ENCODE measurements at places on chromosomes 7 and 10.

GRCh38 chr7:52053525-52053924 lies 736.9 kb upstream of the COBL start:
- no peak for DNase-seq

GRCh38 chr7:101912716-101913110 lies 95.3 kb downstream of the CUX1 start:
- no peak for DNase-seq

DNA sequence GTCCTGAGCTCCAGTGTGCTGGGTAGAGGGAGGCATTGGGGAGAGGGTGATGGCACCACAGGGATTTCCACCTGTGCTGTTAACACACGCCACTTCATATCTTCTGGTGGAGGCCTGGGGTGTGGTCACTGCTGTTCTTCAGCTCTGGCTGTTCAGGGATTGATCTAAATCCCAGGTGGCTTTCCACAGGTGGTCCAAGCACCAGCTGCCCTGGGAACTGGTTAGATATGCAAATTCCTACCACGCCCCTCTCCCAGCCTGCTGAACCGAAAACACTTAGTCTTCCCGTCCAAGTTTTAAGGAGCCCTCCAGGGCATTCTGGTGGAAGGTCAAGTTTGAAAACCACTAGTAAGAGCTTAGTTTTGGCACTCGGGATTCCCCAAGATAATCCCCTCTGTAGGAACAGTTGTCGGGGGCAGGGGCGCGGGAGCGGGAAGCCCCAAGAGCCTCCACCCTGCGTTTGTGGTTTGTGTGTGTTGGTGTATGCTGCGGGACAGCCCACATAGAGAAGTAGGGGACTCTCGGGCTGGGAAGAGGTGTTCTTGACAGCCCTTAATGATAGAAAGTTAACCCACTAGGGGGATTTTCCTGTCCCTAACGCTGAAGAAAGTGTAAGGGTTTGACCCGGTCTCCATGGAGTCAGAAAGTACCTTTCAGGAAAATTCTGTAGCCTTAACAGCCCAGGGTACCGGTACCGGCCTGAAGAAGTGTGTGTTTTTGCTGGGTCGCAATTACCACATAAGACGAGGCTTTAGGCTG lies 5.1 kb downstream of the DEPP1 start:
- DNase-seq = no peak

DNA sequence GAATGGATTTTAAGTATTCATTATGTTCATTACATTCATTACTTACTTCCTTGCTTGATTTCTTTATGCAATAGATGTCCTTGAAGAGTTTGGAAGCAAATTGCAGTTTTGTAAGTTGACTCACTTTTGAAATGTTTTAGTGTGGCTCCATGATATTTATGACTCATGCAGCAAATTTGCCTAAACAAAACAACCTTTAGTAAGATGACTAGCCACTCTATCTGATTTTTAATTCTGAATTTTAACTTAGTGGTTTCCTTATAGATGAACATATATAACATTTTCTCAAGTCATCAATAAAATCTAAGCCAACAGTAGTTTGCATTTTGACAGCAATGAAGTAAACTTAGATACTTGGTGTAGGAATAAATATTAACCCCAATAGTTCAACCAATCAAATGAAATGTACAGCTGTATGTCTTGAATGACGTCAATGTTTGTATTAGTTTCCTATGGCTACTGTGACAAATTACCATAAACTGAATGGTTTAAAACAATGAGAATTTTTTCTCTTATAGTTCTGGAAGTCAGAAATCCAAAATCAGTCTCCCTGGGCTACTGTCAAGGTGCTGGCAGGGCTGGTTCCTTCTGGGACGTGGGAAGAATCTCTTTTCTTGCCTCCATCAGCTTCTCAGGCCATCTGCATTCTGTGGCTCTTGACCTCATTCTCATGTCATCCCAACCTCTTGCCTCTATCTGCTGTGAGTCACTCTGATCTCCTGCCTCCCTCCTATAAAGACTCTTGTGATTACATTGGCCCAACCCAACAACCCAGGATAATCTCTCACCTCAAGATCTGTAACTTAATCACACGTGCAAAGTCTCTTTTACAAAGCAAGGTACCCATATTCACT lies 73.4 kb downstream of the AHR start:
- DNase-seq = no peak

- no peak for DNase-seq
Observed at GRCh38 chr10:24201503-24202180, 7.3 kb upstream of the KIAA1217 start.

DNA sequence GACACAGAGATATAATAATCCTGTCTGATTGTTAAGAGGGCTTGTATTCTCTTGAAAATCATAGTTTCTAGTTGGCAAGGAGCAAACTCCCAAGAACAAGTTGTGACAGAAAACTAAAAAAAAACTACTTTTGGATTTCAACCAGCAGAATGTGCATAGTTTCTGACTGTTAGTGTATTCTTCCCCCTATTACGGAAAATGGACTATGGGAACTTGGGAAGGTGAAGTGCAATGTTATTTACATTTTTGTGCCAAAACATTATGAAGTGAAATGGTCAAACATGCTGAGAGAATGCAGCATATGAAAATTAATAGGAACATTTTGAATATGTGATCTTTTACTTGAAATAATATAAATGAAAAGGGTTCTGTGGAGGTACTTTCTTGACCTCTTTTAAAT lies 660.8 kb downstream of the SUGCT start:
- no peak for DNase-seq

- DNase-seq = no peak
Observed at GRCh38 chr10:132493246-132493755, 44.3 kb upstream of the INPP5A start.

DNA sequence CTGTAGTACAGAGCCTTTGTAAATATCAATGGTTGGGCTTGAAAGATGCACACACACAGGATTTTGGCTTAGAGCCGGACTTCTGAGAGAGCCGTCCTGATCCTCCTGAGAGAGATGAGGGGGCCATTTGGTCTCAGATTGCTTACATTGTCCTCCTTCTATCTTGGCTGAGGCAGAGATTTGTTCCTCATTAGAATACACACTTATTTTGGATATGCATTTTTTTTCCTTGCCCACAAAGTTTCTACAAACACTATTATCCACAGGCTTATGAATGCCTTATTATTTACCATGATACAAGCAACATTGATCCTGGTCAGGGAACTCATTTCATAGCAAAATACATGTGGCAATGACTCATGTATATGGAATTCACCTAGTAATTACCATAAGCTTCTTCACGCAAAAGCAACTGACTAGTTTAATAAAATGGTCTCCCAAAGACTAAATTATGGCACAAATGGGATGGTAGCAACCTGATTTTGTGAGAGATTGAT lies 175.3 kb downstream of the MDFIC start:
- DNase-seq = no peak

DNA sequence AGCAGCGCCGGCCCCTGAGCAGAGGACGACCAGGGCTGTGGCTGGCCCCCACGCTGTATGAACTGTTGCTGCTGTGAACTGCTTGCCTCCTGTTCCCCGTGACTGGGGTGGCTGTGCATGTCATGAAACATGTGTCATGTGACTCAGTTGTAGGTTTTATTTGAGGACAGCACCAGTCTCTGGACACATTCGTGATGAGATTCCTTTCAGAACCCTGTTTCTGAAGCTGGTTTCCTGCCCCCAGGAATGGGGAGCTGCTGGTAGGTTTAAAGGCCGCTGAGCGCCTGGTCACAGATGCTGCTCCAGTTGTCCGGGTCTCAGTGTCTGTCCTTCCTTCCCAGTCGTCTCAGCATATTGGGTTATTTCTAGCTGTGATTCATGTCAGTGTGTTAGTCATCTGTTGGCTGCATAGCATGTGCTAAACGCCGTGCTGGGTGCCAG lies 79.1 kb upstream of the PPIF start:
- DNase-seq = no peak

GRCh38 chr10:86203162-86203905 lies 163.3 kb downstream of the GRID1 start:
- no peak for DNase-seq

DNA sequence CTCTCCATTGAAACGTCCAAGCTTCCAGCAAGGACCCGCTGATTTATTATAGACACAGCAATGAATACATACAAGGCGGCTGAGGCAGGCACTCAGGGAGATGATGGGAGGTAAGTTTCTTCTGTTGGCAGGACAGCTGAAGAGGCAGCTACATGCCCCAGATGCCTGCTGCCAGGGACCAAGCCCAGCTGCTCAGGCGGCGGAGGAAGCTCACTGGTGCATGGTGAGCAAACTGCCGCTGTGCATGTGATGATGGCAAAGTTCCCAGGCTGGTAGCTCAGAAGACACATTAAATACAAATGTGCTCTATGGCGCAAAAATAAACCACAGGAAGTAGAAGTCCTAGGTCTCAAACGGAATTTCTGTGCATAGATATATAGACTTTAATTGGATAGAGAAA lies 2.3 kb downstream of the DNTT start:
- DNase-seq = no peak

DNA sequence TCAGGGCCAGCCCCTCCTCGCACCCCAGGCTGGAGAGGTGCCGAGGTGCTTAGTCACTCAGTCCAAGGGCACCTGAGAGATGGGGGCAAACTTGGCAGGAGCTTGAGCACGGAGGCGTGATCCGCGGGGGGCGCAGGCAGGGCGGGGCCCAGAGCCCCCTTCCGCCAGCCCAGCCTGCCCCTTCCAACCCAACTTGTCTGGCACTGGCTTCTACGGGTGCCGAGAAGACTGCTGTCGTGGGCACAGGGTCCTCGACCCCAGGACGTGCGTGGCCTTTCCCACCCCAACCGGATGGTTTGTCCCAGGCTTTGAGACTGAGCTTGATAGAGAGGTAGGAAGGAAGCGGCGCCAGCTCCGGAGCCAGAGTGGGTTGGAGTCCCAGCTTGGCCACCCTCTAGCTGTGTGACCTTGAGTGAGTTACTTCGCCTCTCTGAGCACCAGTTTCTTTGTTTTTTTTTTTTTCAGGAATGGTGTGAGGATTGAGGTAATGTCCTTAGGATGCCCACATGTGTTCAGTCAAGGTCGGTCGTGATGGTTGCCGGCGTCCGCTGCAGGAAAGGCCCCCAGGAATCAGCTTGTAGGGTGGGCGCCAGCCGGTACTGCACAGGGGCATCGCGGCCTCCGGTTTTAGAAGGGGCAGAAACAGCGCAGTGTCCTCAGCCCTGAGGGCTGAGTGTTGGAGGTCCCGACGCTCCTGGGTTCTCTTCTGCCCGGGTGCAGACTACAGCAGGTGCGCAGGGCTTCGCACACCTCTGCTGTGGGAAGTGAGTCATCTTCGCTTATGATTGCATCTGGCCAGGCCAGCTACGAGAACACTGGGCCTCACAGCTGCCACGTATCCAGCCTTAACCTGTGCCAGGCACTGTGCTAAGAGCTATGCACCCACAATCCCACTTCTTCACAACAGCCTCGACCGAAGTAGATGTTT lies 28.6 kb upstream of the VAX1 start:
- DNase-seq = no peak

DNA sequence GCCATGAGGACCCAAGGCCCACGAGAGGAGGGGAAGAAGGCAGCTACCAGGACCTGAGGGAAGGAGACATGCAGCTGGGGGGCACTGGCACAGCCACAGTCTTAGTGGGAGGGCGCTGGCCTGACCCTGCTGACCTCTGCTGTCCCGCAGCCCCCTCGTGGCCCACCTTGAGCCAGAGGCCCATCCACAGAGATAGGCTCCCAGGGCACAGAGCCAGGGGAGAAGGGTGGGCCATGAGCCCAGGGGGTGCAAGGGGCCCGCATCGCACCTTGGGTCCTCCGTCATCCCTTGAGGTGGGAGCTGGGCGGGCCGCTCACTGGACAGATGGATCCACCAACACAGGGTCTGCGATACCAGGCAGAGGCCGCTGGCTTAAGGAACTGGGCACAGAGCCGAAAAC lies 387.7 kb upstream of the PFKP start:
- no peak for DNase-seq

DNA sequence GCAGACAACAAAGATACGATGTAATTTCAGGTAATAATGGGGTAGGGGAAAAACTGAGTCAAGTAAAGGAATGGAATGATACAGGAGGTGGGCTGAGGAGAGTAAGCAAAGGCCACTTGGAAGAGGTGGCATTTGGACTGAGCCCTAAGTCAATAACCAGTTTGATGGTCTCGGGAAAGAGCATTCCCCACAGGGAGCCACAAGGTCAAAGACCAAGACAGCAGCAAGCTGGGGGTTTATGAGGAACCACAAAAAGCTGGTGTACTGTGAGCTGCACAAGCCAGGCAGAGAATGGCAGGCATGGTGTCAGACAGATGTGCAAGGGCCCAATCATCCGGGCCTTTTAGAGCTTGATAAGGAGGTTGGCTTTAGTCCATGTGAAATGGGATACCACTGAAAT lies 98.7 kb downstream of the NOC3L start:
- DNase-seq = no peak

DNA sequence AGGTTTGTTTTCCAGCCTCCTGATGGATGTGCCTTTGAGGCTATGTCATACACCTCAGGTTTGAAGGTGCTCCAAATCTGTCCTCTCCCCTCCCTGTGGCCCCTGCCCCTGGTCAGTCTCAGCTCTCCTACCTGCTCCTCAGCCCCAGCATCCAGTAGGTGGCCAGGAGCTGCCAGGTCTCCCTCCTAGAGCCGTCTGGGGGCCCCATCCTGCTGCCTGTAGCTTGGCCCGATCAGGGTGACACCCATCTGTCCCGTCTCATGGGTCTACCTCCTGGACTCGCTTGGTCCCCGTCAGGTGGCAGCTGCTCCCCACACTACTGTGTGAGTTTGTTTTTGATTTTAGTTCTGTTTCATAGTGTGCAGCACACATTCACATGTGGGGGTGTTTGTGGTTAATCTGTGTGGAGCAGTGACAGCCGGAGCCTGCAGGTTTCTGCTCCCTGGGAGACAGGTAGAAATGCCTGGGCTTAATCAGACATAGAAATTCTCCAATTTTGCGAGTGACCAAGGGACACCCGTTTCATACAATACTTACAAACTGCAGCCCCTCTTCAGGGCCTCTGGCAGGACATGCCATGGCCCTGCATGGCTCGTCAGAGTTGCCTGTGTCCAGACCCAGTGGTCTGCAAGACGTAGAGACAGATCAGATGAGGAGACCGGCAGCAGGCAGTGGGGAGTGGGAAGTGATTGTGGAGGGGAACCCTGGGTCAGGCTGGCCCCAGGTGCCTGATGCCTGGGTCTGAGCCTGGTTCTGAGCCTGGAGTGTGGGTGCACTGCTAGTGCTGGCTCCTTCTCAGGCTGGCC lies 17.1 kb downstream of the ADCY1 start:
- no peak for DNase-seq

GRCh38 chr10:77600640-77601039 lies 37.0 kb downstream of the KCNMA1 start:
- no peak for DNase-seq

- no peak for DNase-seq
Observed at GRCh38 chr10:71719464-71720201, at the start of gene C10orf105. TSS of gene C10orf105 (minus strand) at chr10:71719778. CDS start at chr10:71716337, 3,441 bp downstream.
